Esophagus squamous epithelium (tissue), 5 donors: ENCODE measurements at places on chromosomes 12 and 14. TPM values are rescaled to one million over a fixed set of nuclear protein-coding genes. Genes with fewer than 3 reads are reported as not detected.

DNA sequence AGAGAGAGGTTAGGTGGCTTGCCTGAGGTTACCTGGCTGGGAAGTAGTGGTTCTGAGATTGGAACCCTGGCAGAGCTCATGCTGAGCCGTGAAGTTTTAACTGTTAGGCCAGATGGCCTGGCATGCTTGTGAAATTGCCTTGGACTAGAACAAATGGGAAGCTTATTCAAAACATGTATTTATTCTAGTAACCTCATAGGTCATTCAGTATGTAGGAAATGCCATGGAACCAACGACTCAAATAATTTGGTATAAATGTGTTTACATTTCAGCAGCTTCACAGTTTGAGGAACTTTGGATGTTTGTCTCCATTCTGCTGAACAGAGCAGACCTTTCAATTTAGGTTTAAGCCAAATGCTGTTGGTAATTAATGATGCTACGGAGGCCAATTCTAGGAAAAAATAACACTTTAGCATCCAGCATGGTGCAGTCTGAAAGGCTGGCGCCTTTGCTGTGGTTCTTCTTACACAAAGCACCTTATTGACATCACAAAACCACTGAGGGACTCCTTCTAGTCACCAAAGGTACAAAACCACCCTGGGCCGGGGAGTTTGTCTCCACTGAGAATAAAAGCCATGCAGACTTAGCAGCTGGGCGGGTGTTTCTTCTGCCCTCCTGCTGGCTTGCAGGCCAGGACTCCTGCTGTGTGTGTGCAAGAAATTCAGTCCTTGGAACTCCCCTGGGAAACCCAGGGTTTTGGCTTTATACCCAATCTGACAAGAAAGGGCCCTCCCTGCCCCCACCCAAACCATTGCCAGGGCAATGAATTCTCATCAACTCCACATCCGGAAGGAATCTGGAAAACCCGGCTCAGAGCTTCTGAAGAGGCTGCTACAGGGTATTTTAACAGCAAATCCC lies 64.2 kb downstream of the ELK3 start:
- H3K27ac ChIP-seq, result peak overlapping the region; percentile 60
- no peak overlapping the region for H3K4me3 ChIP-seq
- H3K27me3 ChIP-seq, result no peaks in the 10 kb centered on the region
- DNase-seq, result no peak
- H3K4me1 ChIP-seq, result peaks cover 28% of the 10 kb centered on the region

The RHEBL1 gene
- 0.23 TPM for total RNA-seq

The BEGAIN gene
- total RNA-seq, result 0.53 TPM

DNA sequence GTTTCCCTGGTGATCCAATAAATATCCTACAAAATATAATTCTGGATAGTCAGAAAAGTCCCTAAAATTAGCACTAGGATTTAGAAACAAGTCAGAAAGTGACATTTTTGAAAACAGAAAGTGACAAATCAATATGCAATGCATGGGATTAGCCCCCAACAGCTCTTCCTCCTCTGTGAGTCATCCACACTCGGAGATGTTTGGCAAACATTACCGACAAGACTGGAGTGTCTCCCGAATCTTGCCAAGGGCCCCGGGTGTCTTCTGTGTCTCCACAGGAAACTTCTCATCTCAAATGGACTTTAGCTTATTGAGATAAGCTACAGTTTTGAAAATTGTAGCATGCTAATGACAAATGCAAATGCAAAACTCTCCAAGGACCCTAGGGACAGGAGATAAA lies 398.9 kb upstream of the CCDC196 start:
- no peaks in the 10 kb centered on the region for H3K36me3 ChIP-seq
- DNase-seq, result no peak
- no peaks in the 10 kb centered on the region for H3K4me1 ChIP-seq
- H3K27me3 ChIP-seq, result no peaks in the 10 kb centered on the region
- H3K4me3 ChIP-seq, result no peak overlapping the region

The CCNB1IP1 gene
- 41.6 TPM for total RNA-seq

The C3AR1 gene
- 8.2 TPM for total RNA-seq

The MGAT4C gene
- under 0.01 TPM for total RNA-seq

GRCh38 chr14:29536886-29537511 lies 390.6 kb downstream of the PRKD1 start:
- DNase-seq, result no peak
- H3K27ac ChIP-seq, result no peak overlapping the region
- H3K36me3 ChIP-seq, result no peaks in the 10 kb centered on the region

The MYO1A gene
- total RNA-seq, result 0.48 TPM

The A2M gene
- total RNA-seq, result 467 TPM

DNA sequence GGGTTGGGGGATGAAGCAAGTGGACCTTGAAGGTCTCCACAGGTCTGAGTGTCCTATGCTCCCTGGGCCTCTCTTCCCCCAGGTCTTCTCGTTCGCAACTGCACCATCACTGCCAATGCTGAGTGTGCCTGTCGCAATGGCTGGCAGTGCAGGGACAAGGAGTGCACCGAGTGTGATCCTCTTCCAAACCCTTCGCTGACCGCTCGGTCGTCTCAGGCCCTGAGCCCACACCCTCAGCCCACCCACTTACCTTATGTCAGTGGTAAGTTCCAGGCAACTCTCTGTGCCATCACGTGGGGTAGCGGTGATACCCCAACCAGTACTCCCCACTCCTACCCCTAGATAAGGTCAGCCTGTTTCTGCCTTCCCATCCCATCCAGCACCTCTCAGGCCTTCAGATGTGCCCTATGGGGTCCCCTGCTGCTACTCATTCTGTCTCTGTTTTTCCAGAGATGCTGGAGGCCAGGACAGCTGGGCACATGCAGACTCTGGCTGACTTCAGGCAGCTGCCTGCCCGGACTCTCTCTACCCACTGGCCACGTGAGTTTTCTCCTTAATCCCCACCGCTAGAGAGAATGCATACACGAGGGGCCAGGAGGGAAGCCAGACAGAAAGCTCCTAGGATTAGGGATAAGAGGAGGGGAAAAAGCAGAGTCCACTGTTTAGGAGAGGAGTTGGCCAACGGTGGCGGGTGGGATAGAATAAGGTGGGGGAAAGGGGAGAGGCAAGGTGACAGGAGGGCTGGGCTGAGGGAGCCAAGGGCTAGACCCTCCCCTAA lies 1.6 kb upstream of the TAPBPL start:
- no peaks in the 10 kb centered on the region for H3K27me3 ChIP-seq
- peaks cover 9% of the 10 kb centered on the region for H3K36me3 ChIP-seq
- H3K4me3 ChIP-seq, result peak overlapping the region; percentile 70
- DNase-seq, result no peak
- H3K27ac ChIP-seq, result peak overlapping the region; percentile 99

- H3K4me3 ChIP-seq, result no peak overlapping the region
- no peaks in the 10 kb centered on the region for H3K36me3 ChIP-seq
- DNase-seq, result no peak
- no peaks in the 10 kb centered on the region for H3K4me1 ChIP-seq
Measured at GRCh38 chr14:65769151-65769550, 356.6 kb downstream of the FUT8 start.

DNA sequence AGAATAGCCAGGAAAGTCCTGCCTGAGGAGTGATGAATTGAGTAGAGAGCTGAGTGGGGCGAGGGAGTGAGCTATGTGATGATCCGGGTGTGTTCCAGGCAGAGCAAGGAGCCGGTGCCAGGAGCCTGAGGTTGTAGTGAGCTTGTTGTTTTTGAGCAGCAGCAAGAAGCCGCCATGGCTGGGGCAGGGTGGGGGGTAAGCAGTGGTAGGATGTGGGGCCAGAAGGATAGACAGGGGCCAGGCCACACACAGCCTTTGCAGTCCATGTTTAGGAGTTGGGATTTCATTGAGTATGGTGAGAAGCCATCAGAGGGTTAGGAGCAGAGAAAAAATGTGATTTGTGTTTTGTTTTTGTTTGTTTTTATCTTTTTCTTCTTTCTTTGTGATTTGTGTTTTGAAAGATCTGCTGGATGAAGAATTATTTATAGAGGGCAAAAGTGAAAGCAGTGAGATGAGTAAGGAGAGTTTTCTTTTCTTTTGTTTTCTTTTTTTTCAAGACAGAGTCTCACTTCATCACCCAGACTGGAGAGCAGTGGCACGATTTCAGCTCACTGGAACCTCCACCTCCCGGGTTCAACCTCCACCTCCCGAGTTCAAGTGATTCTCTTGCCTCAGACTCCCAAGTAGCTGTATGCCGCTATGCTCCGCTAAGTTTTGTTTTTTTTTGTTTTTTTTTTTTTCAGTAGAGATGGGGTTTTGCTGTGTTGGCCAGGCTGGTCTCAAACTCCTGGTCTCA lies 92.3 kb upstream of the BCAT1 start:
- H3K4me3 ChIP-seq, result no peak overlapping the region
- no peak for DNase-seq
- H3K27ac ChIP-seq, result no peak overlapping the region
- no peaks in the 10 kb centered on the region for H3K27me3 ChIP-seq
- no peaks in the 10 kb centered on the region for H3K4me1 ChIP-seq
- H3K36me3 ChIP-seq, result no peaks in the 10 kb centered on the region
